Activated CD4-positive, alpha-beta T cell treated with anti-CD3 and anti-CD28 coated beads, Interleukin-2, amount 50 U/mL, for 48 hours (primary cell): ENCODE measurements at places on chromosomes 7 and 10.

DNA sequence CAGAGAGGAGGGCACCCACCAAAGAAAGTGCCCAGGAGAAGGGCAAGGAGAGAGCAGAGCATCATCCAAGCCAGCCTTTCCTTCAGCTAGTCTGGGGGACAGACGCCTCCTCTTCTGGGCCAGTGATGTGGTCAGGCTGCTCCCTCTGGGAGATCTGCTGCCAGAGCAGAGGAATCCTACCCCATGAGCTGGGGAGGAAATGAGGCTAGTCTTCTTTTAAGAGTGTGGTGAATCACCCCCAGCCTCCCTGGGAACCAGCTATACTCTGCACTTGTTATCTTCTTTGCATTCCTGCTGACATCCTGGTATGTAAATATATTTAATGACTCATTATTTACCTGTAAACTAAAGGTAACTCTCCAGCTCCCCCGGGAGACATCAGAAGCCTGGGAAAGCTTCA lies 41.6 kb upstream of the EPHB6 start:
- DNase-seq = no peak

GRCh38 chr7:138892006-138892630 lies 89.1 kb downstream of the KIAA1549 start:
- DNase-seq = no peak

DNA sequence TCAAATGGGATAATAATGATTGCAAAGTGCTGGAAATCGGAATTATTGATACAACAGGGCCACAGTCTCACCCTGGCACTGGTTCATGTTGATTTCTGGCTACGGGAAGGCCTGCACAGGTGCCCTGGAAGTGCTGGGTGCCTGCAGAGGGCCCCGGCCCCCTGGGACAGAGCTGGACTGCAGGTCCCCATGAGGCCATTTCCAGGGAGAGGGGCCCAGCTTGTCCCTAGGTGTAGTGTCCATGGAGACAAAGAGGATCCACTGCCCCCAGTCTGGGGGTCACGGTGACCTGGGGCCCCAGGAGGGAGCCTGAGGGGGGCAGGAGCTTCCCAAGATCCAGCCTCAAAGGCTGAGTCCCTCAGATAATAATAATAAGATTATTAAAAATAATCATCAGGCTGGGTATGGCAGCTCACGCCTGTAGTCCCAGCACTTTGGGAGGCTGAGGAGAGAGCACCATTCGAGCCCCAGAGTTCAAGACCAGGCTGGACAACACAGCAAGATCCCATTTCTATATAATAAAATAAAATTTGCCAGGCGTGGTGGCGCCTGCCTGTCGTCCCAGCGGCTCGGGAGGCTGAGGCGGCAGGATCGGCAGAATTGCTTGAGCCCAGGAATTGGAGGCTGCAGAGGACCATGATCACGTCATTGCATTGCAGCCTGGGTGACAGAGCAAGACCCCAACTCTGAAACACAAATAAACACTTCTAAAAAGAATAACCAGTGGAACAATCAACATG lies 98.1 kb downstream of the MICALL2 start:
- no peak for DNase-seq

- DNase-seq = no peak
Observed at GRCh38 chr7:31957090-31957720, 113.0 kb downstream of the PDE1C start.

DNA sequence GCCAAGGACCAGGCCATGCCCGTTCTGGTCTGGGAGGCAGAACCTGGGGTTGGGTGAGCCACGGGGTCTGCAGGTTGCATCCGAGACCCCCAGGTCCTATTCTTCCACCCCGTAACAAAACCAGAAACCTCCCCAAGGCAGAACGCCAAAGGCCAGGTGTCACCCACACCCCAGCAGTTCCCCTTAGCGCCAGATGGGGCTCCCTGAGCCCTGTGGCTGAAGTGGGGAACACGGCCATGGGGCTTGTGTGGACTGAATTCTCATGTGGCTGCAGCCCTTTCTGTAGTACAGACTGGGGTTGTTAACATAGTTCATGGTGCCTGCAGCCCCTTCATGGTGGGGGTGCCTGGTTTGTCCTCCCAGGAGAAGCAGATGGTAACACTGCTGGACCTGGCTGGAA lies 10.2 kb downstream of the BRI3 start:
- no peak for DNase-seq

DNA sequence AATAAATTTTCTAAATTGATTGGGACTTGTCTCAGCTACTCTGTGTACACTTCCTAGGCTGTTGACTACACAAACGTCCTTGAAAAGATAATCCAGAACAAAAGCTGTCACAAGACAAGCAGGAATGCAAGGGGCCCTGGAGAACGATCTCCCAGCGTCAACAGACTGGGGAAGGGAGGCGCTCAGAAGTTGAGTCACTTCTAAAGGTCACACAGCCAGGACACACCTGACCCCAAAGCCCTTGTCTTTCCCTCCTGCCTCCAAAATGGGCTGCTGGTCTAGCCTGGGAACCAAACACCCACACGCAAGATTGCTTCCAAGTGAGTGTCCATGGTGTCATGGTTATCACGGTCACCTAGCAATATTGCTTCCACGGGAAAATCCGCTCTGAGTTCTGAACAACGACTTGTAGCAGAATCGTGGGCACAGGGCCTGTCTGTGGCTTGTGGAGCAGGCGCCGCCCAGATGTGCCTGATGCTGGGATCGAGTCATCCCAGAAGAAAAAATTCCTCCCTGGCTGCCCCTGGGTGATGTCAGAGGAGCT lies 49.8 kb downstream of the SPOCK2 start:
- DNase-seq = no peak

DNA sequence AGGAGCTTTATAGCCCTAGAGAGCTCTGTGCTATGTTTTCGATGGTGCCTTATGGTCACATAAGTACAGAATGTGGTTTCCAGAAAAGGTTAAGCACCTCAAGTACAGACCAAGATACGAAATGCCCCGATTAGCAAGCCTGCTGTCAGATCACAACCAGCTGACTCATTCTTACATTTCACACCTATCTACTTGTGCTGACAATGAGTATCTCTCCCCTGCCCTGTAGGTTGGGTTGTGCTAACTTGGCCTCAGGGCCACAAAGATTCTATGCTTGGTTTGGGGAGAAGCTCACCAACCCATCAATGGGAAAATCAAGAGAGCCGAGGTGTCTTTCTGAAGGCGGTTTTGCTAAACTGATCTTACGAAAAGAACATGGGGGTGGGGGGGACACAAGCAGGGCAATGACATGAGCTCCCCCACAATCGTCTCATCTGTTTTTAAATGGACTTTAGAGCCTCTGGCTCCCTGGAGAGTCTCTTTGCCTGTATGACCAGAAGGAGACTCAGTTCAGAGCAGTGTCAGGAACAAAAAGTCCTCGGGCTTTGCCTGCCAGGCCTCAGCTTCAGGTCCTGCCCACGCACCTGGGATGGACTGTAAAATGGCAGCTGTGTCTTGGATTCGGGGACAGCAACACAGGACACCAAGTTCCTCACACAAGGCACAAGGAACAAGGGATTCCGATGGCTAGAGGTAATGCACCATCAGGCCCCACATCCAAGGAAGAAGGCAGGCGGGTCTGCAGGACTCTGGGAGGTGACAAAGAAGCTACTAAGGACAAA lies 55.1 kb downstream of the FAM53B start:
- peak; percentile 75 for DNase-seq

GRCh38 chr10:42992957-42993390 lies 83.9 kb upstream of the RET start:
- no peak for DNase-seq

- no peak for DNase-seq
Observed at GRCh38 chr7:81183326-81183725, 264.5 kb upstream of the SEMA3C start.

DNA sequence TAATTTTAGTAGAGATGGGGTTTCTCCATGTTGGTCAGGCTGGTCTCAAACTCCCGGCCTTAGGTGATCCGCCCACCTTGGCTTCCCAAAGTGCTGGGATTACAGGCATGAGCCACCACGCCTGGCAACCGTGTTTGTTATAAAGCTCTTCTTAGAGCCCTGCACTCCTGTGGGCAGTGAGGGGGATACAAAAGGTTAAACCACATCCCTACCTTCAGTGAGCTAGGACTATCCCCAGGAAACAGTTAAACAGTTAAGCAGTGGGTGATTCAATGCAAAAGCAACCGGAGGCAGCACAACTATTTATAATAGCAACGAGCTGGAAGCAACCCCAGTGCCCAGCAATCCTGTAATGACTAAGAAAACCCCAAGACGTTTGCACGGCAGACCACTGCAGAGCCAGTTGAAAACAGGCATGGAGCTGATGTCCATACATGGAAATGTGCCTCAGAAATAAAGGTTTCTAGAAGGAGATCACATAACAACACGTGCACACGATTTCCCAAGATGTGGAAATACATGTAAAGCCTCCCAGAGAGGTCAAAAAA lies 107.2 kb upstream of the LYZL2 start:
- DNase-seq = peak; percentile 48

DNA sequence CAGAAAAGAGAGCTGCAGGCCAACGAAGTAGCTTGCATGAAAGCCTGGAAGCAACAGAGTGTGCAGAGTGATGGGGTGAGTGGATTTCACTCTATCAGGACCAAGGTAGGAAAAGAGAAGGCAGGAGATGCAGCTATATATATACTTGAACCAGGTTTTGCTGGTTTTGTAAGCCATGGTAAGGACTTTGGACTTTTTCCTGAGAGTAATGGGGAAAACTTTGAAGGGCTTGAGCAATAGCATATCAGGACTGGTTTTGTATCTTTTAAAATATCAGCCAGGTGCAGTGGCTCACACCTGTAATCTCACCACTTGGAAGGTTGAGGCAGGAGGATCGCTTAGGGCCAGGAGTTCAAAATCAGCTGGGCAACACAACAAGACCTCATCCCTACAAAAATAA lies 120.6 kb upstream of the NRP1 start:
- DNase-seq = no peak

- DNase-seq = no peak
Observed at GRCh38 chr7:73812996-73813395, 17.8 kb upstream of the CLDN4 start.

- DNase-seq = no peak
Observed at GRCh38 chr10:67200913-67201564, 275.2 kb downstream of the LRRTM3 start.

DNA sequence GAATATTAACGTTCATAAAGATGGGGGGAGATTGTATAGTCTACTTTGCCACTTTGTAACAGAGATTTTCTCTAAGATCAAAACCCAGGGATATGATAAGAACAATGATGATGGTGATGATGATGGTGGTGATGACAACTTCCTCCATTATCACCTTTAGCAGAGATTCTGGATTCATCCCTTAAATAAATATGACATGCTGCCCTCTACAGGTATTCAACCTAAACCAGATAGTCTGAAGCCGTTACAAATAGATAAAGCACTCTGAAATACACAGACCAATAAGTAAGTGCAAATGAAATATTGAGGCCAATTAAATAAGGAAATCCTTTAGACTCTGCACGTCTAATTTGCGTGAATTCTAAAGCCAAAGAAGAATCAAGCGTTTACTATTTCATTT lies 211.5 kb downstream of the CREB5 start:
- no peak for DNase-seq

DNA sequence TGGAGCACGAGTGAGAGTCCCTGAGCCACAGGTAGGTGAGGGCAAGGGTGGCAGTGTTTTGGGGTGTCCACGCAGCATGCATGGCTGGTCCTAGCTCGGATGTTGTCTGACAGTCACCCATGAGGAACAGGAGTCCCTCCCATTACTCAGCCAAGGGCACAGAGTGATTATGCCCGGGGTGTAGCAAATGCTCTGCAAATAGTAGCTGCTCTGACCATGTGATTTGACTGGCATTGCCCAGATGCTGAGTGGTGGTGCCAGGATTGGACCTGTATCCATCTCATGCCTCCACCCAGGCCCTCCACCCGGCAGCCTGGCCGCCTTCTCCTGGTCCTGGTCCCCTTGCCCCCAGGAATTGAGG lies 150.8 kb downstream of the GRK5 start:
- no peak for DNase-seq

- DNase-seq = no peak
Observed at GRCh38 chr7:148095066-148095465, 495.5 kb upstream of the C7orf33 start.

GRCh38 chr7:67518580-67518979 lies 521.9 kb downstream of the TYW1 start:
- DNase-seq = no peak
